Right atrium auricular region (tissue), 2 donors: ENCODE measurements at places on chromosomes 7 and 10.

GRCh38 chr10:127368929-127369328 lies 172.5 kb upstream of the INSYN2A start:
- no peak for DNase-seq

- DNase-seq, result peak; percentile 26
Measured at GRCh38 chr10:45447416-45447815, 73.4 kb downstream of the ALOX5 start.

GRCh38 chr10:21207852-21208646 lies 310.9 kb upstream of the NEBL start:
- DNase-seq, result no peak

- DNase-seq, result no peak
Measured at GRCh38 chr7:28802450-28802849, 155.7 kb downstream of the TRIL start.

- peak; percentile 70 for DNase-seq
Measured at GRCh38 chr10:28533571-28534304, 820 bp downstream of the WAC start.
